Ascending aorta (tissue), 2 donors: ENCODE measurements at places on chromosomes 7 and 10.

DNA sequence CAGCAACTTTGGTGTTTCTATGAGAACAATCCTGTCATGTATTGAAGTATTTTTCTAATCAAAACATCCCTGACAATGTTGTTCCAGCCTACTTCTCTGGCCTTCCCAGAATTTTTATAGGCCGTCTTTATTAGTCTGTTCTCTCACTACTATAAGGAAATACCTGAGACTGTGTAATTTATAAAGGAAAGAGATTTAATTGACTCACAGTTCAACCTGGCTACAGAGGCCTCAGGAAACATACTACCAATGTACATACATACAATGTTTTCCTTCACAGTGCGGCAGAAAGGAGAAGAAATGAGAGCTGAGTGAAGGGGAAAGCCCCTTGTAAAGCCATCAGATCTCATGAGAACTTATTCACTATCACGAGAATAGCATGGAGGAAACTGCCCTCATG lies 484.7 kb upstream of the PODXL start:
- no peak for DNase-seq

DNA sequence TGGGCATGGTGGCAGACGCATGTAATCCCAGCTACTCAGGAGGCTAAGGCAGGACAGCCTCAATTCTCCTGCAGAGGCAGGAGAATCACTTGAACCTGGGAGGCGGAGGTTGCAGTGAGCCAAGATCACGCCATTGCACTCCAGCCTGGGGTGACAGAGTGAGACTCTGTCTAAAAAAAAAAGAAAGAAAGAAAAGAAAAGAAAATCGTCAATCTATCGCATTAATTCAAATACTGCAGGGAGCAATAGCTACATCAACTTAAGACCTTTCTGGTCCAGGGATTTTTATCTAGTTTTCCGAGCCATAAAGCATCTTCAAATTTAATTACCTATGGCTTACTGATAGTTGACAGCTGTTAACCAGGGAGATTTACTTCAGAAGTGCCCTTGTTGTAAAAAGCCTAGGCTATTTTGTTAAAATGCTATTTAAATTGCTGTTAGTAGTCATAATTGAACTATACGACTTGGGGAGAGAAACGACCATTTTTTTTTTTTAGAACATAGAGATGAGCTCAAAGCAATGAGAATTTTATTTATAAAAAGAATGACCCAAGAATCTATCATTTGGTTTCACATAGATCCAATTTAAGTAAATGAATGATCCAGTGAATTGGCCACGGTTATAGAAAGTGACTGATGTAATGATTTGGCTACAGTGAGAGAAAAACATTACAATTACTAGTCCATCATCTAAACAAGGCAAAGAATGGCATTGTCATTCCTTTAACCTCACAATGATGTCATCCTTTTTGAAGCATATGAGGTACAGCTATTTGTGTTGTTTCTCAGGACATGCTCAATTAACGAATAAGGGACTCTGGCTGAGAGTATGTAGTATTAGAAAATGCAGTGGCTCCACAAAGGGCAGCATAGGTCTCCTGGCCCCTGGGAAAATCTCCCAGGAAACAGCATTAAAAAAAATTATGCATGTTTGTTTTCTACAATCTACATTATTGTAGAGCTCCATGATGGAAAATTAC lies 85.3 kb downstream of the SEMA3C start:
- DNase-seq = no peak

DNA sequence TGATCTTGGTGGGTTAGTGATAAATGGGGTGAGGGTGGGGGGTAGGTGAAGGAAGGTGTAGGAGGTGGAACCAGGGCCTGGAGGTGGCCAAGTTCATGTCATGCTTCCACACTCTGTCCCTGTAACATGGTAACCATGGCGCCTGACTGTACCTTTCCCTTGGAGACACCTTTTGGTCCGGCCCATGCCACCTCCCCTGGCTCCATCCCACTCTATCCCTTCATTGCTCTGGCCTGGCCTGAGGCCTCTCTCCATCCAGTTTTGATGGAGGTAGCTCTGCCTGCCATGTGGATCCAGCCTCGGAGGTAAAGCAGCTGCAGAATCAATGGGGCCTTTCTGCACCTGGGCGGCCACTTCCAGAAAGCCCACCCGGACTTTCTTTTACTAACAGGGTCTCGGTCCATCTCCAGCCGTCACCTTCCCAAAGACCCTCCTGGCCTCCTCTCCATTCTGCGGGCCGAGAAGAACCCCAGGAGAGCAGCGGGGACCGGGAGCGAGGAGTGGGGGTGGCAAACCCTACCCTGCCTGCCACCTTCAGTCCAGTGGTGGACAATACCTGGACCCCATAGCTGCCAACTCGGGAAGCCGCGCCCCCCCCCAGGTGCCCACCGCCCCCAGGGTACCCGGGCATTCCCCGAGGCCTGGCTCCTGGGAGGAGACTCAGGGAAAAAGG lies 504 bp upstream of the TRRAP start:
- no peak for DNase-seq

DNA sequence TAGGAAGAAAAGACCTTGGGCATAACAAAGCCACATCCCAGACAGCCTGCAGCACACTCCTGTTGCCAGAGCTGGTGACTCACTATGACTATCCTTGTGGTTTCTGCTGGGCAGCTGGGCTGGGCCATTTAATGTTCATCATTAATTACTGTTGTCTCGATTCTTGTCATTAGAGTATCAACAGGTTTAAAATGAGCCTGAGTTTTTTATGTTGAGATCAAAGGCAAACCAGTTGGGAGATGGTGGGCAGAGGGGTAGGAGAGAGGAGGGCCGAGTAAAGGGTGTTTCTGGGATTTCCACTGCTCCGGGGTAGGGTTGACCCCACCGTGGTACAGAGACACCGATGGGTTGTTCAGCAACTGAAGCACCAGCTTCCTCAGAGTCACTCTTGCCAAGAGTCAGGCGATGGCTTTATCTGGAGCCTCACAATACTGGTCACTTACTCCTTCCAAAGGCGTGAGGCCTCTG lies 128.7 kb upstream of the LYZL1 start:
- DNase-seq = no peak

- DNase-seq = no peak
These were observed 97.4 kb downstream of the ELFN1 start for GRCh38 chr7:1767524-1767923.

DNA sequence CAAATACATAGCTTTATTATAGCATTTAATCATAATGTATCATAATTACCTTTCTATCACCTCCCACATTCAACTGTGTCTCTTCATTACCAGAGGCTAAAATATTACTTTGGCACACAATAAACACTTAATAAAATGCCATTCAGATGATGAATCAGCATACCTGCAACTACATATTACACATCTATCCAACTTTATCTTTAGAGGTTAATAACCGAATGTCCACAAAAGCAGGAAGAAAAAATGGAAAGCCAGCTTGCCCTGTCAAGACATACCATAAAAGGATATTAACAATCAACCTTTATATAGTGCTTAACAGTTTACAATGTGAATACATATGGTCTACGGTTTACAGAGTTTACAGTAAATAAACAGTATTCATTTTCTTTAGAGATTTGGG lies 12.7 kb downstream of the CACUL1 start:
- DNase-seq = no peak

DNA sequence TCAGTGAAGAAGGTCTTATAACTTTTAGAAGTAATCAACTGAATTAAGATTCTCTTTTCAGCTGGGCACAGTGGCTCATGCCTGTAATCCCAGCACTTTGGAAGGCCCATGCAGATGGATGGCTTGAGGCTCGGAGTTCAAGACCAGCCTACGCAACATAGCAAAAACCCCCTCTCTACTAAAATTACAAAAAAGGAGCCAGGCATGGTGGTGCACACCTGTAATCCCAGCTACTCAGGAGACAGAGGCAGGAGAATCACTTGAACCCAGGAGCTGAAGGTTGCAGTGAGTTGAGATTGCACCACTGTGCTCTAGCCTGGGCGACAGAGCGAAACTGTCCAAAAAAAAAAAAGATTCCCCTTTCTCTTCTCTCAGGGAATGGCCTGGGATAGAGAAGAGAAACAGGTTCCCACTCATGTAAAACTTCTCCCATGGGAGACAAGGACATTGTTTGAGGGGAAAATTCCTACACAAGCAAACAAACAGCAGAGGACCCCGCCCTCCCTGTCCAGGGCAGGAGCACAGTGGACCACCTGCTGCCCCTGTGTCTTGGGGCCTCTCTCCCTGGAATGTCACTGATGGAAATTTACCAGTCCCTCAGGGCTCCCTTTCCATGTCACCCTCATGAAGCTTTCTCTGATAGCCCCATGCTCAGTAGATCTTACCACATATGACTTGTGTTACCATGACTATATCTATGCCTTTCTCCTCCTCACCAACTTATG lies 5.6 kb downstream of the IL2RA start:
- peak; percentile 33 for DNase-seq

DNA sequence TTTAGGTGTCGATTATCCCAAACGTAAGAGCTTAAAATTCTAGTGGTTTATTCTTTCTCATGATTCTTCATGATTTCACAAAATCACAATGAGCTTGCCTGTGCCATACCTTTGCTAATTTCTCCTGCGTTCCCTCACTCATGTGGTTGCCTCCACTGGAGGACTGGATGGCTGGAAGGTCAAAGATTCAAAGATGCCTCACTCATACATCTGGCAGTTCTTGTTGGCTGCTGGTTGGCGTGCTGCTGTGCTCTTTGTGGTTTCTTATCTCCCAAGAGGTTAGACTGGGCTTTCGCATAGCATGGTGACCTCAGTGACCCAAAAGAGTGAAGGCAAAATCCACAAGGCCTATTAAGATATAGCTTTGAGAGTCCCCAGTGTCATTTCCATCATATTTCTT lies 877.6 kb upstream of the AUTS2 start:
- DNase-seq = no peak

GRCh38 chr10:116170815-116171250 lies 102.2 kb downstream of the GFRA1 start:
- no peak for DNase-seq

- DNase-seq = no peak
These were observed 340.1 kb downstream of the NXPH1 start for GRCh38 chr7:8773518-8773917.

DNA sequence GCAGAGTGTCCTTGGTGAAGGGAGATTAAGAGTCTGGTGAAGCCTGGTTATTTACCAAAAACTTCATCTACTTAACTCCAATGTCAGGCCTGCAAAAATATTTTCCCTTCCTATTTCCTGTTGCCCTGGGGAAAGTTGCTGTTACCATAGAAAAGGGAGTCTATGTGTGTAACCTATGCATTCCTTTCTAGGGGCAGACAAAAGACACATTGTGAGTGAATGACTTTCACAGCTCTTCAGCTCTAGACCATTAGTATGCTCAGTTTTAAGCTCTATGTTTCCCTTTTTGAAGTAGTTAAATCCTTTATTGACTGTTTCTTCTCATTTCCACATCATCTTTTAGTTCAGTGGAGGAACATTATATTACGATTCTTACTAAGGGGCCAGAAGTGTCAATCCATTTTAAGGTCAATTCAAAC lies 45.6 kb upstream of the SGCE start:
- no peak for DNase-seq

DNA sequence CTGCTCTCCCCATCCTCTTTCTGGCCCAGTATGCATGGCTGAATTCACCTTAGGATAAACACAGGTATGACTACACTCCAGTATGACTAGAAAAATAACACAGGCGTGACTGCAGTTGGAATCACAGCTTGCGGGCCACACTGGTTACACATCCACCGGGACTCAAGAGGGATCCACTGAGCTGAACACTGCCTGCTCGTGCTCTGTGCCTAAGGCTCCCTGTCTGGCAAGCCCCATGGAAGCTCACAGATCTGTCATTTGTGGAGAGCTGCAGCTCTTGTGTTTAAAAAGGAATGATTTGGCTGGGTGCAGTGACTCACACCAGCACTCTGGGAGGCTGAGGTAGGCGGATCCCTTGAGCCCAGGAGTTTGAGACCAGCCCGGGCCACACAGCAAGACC lies 26.8 kb downstream of the VOPP1 start:
- no peak for DNase-seq

GRCh38 chr7:55538538-55538937 lies 33.8 kb downstream of the VOPP1 start:
- DNase-seq = no peak

DNA sequence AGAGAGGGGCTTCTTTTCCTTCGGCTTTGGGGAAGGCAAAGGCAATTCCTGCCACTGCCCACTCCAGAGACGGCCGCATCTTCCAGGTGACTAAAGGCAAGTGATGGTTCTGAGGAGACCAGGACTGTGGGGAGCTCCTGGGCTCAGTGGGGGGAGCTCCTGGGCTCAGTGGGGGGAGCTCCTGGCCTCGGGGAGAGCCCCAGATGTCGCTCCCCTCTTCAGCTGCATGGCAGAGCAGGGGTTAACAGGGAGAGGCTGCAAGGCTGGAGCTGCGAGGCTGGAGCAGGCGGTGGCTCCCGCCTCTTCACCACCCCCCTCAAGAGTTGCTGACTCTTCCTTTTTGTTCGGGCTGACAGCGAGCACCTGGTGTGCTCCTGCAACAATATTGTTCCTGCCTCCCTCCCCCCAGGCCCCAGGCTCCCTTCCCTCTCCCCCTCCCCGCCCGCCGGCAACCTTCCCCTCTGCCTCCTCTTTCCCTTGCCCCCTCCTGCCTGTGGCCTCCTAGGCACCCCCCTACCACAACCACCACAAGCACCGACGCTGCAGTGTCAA lies 56.3 kb upstream of the LBX1 start:
- no peak for DNase-seq

- DNase-seq = no peak
These were observed 114.3 kb upstream of the SAMD8 start for GRCh38 chr10:74997163-74997562.

DNA sequence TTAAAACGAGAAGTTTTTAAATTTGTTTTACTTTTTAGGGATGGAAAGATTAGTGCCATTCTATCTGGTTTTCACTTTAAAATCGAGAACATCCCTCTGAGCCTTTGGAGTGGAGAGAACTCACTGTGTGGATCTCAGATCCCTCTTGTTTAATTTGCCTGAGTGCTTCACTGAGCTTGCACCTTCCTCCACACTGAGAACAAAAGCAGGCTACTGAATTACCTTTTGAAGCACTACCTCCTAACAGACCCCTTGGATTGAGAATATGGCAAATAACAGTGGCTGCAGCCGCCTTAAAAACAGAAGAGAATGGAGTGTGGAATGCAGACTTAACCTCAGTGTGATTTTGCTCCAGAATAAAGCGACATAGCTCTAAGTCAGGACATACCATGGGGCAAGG lies 204.7 kb downstream of the CNTNAP2 start:
- DNase-seq = no peak

- DNase-seq = no peak
These were observed 10.7 kb upstream of the IDI2 start for GRCh38 chr10:1036341-1036791.

DNA sequence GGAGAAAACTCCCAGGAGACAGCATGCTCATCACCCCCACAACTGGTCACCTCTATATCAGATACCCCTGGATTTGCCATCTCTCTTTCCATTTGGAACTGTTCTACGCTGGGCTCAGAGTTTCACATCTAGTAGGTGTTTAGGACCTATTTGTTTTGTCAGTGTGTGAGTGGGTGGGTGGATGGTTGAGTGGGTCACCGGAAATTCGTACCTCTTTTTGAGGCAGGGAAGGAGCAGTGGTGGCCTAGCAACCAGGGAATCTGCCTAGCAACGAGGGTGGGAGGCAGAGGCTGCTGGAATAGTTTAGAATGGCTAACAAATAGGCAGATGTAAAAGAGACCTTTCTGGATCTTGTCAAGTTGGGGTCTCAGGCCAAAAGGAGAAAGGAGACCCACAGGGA lies 23.2 kb upstream of the SLF2 start:
- DNase-seq = no peak

- DNase-seq = no peak
These were observed 41.4 kb downstream of the MRC1 start for GRCh38 chr10:17850501-17850900.
